ENCODE measurements at places on chromosomes 3 and 15.

GRCh38 chr15:56759450-56759845 lies 26.1 kb upstream of the ZNF280D start:
- no peaks in the 10 kb centered on the region for H3K36me3 ChIP-seq
- H3K27ac ChIP-seq, result peak overlapping the region; percentile 26
- no peaks in the 10 kb centered on the region for H3K27me3 ChIP-seq
- H3K4me1 ChIP-seq, result peaks cover 2% of the 10 kb centered on the region
- peak; percentile 89 for DNase-seq

DNA sequence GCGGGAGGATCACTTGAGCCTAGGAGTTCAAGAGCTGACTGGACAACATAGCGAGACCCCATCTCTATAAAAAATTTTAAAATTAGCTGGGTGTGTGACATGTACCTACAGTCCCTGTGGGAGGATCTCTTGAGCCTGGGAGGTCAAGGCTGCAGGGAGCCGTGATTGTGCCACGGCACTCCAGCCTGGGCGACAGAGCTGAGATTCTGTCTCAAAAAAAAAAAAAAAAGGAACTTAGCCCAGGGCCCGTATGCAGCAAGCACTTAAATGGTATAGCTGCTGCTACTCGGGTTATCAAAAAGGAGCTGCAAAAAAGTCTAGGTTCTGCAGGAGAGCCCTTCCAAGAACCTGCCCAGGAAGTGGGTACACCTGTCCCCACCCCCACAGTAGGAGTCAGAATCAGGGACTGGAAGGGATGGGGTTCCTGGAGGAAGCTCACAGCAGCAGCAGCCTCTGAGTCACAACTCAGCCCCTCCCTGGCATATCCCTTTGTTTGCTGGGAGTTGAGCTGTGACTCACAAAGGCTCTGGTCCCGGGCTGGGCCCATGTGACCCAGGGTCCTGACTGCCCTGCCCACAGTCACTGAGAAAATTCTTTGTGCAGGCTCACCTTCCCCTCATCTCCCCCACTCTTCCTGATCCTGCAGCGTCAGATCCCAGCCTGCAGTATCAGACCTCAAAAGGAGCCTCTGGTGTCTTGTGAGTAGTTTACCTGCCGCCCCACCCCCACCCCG lies at the start of gene SPATA12:
SPATA12 (plus strand) TSS at position 576 of the 733 bp plus-strand sequence. CDS start 13,031 bp downstream, outside the sequence.
- peaks cover 3% of the 10 kb centered on the region for H3K36me3 ChIP-seq
- peaks cover 9% of the 10 kb centered on the region for H3K27me3 ChIP-seq
- H3K4me3 ChIP-seq, result peak within 1 kb of the TSS; percentile 26
- H3K4me1 ChIP-seq, result peaks cover 10% of the 10 kb centered on the region
- DNase-seq, result peak; percentile 86
- H3K27ac ChIP-seq, result no peak within 1 kb of the TSS

- H3K4me1 ChIP-seq, result no peaks in the 10 kb centered on the region
- no peak for DNase-seq
- H3K36me3 ChIP-seq, result no peaks in the 10 kb centered on the region
- H3K27ac ChIP-seq, result no peak overlapping the region
- no peak overlapping the region for H3K4me3 ChIP-seq
Observed at GRCh38 chr3:3714572-3714971, 84.7 kb upstream of the LRRN1 start.

- no peaks in the 10 kb centered on the region for H3K36me3 ChIP-seq
- H3K4me3 ChIP-seq, result no peak overlapping the region
- peaks cover 2% of the 10 kb centered on the region for H3K4me1 ChIP-seq
- DNase-seq, result no peak
- no peaks in the 10 kb centered on the region for H3K27me3 ChIP-seq
Observed at GRCh38 chr3:22241110-22241509, 490.1 kb upstream of the ZNF385D start.

DNA sequence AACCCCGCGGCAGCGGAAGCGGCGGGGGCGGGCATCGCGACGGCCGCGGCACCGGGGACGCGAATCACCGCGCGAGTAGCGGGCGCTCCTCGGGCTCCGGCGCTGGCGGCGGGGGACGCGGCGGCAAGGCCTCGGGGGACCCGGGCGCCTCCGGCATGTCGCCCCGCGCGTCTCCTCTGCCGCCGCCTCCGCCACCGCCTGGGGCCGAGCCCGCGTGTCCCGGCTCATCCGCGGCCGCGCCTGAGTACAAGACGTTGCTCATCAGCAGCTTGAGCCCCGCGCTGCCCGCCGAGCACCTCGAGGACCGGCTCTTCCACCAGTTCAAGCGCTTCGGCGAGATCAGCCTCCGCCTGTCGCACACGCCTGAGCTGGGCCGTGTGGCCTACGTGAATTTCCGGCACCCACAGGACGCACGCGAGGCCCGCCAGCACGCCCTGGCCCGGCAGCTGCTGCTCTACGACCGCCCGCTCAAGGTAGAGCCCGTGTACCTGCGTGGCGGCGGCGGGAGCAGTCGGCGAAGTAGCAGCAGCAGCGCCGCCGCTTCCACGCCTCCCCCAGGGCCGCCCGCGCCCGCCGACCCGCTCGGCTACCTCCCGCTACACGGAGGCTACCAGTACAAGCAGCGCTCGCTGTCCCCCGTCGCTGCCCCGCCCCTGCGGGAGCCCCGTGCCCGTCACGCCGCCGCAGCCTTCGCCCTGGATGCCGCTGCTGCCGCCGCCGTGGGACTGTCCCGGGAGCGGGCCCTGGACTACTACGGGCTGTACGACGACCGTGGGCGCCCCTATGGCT lies 675 bp downstream of the RBM15B start:
- peaks cover 73% of the 10 kb centered on the region for H3K36me3 ChIP-seq
- H3K4me1 ChIP-seq, result peaks cover 50% of the 10 kb centered on the region
- H3K27ac ChIP-seq, result peak overlapping the region; percentile 43
- DNase-seq, result peak; percentile 54
- H3K27me3 ChIP-seq, result no peaks in the 10 kb centered on the region

- H3K4me1 ChIP-seq, result peaks cover 2% of the 10 kb centered on the region
- H3K4me3 ChIP-seq, result no peak overlapping the region
- H3K27me3 ChIP-seq, result no peaks in the 10 kb centered on the region
- DNase-seq, result no peak
- H3K27ac ChIP-seq, result no peak overlapping the region
Observed at GRCh38 chr3:130048726-130049125, 32.9 kb upstream of the ALG1L2 start.

- no peaks in the 10 kb centered on the region for H3K27me3 ChIP-seq
- no peaks in the 10 kb centered on the region for H3K4me1 ChIP-seq
- H3K4me3 ChIP-seq, result no peak overlapping the region
- no peak overlapping the region for H3K27ac ChIP-seq
- DNase-seq, result no peak
Observed at GRCh38 chr3:185063431-185063830, 89.4 kb downstream of the C3orf70 start.

- no peak for DNase-seq
- H3K27me3 ChIP-seq, result no peaks in the 10 kb centered on the region
- no peak overlapping the region for H3K4me3 ChIP-seq
- H3K36me3 ChIP-seq, result no peaks in the 10 kb centered on the region
Observed at GRCh38 chr3:64806668-64807605, 119.1 kb upstream of the ADAMTS9 start.

- H3K27me3 ChIP-seq, result no peaks in the 10 kb centered on the region
- no peak overlapping the region for H3K27ac ChIP-seq
- no peaks in the 10 kb centered on the region for H3K4me1 ChIP-seq
- DNase-seq, result no peak
Observed at GRCh38 chr15:60485365-60486055, 6.6 kb upstream of the ICE2 start.
